ENCODE measurements at places on chromosomes 4 and X.

DNA sequence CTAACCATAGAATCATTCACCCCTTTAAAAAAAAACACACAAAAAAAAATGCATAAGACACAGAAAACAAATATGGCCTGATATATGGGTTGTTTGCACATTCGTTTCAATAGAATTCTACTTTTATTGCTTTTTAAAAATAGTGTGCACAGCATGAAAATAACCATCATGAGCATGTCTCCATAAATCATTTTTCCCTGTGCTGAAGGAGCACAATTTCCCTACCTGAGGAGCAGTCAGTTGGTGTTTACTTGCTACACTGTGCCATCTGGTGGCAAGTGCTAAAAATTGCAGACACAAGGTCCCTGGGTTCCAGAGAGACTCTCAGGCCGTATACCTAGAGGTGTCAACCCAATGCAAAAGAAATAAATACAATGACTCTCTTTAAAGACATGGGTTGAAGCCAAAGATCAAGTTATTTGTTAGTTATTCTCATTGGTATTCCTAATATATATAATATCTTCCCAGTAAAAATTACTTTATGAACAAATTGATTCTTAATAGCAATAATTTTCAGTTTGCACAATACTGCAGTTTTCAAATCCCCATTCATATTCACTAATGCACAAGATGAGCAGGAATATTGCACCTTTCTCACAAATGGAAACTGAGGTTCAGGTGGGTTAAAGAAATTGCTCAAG, 551.4 kb downstream of the IQCM start:
- peak; percentile 44 for DNase-seq

GRCh38 chr4:156762851-156763250, 208.7 kb downstream of the PDGFC start:
- DNase-seq = no peak

DNA sequence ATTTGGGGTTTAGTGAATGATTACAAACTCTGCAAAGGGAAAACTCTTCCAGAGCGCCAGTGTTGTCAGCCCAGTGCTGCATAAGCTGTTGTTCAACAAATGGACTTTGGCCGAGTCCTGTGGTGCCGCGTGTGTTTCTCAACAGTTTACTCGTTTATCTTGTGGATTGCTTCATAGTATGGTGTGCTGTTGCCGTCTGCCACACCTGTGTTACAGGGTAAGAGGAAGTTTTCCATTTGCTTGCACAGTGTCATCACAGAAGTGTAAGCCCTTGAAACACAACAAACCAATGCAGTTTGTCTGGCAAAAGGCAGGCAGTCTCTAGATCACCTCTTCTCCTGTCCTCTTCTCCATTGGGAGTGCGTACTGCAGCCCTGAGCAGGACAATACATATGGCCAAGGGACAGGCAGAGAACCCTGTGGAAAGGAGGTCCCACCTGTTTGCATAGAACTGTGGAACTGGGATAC, 66.3 kb downstream of the DCUN1D4 start:
- no peak for DNase-seq

DNA sequence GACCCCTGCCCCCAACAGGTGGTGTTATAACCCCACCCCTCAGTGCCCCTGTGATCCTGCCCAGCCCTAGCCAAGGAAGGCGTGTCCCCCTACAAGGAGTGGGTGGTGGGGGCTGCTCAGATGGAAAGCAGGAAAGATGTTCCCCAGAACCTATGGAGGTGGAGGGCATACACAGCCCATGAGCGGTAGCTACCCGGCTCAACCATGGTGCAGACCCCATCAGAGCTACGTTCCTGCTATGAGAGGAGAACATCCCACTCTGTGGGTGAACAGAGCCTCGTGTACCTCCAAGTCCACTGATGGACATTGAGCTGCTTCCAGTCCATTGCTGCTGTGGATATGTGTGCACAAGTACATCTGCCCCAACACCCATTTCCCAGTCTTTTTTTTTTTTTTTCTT, 71.1 kb downstream of the SHOX start:
- DNase-seq = no peak

Measured in CMK (cell line).